NCI-H1092 treated with DMSO at 0.1 percent for 48 hours (cell line): ENCODE measurements at places on chromosomes 2 and 18.
A peak's percentile ranks its signal among the peaks of the same experiment; 100 is the strongest.

DNA sequence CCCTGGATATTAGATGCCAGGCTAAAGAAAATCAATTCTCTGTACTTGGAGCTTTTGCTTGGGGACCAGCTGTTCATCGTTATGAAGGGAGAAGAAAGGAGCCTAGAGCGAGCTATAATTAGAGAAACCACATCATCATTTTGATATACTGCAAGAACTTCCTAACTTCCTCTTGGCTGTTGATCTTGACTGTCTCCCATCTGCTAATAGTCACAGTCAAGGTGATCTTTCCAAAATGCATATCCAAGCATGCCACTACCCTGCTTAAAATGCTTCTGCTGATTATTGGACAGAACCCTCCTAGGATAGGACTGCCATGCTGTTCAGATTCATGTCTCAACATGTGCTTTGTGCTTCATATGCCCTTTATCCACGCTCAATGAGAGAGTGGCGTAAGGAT, 54.8 kb downstream of the RAPGEF4 start:
- DNase-seq = no peak

DNA sequence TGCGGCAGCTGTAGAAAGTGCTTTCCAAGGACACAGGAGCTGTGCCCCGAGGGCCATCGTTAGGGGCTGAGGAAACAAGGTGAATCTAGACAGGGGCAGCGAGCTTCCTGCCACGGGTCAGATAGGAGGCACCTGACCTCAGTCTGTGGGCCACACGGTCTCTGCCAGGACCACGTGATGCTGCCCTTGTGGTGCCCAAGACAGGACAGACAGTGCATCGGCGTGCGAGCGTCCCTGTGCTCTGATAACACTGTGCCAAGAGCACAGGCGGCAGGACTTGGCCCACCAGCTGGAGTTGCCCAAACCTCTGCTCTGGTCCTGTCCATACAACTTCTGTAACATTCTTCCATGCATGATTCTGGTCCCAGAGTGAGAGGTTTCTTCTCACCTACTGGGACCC, 225.4 kb downstream of the TWIST2 start:
- no peak for DNase-seq

- no peak for DNase-seq
These were observed 175.7 kb upstream of the TANK start for GRCh38 chr2:160984426-160985077.

GRCh38 chr2:60215386-60215901, 338.0 kb downstream of the BCL11A start:
- peak; percentile 9 for DNase-seq

DNA sequence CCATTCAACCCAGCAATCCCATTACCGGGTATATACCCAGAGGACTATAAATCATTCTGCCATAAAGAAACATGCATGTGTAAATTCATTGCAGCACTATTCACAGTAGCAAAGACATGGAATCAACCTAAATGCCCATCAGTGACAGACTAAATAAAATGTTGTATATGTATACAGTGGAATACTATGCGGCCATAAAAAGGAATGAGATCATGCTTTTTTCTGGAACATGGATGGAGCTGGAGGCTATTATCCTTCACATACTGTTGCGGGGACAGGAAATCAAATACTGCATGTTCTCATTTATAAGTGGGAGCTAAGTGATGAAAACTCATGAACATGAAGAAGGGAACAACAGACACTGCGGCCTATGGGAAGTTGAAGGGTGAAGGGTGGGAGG, 65.1 kb downstream of the EHBP1 start:
- DNase-seq = no peak

GRCh38 chr2:29040552-29040951, 33.8 kb downstream of the PCARE start:
- no peak for DNase-seq

GRCh38 chr2:224094413-224094812, 55.3 kb upstream of the SERPINE2 start:
- DNase-seq = no peak

DNA sequence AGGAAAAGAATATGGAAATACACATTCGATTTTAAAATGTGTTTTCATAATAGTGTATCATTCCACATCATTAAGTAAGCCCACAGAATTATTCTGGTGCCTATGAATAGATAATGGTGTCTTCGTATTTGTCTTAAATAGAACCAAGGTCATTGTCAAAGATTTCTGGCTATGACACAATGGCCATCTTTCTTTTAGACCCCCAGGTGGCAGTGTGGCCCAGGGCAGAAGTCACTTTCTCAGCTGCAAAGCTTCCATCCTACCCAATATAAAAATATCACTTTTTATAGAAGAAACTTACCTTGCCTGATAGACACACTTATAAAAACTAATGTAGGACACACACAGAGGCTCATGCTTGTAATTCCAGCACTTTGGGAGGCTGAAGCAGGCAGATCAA, 57.5 kb downstream of the ZRANB3 start:
- DNase-seq = no peak

GRCh38 chr2:211877061-211877460, 661.5 kb downstream of the ERBB4 start:
- no peak for DNase-seq

DNA sequence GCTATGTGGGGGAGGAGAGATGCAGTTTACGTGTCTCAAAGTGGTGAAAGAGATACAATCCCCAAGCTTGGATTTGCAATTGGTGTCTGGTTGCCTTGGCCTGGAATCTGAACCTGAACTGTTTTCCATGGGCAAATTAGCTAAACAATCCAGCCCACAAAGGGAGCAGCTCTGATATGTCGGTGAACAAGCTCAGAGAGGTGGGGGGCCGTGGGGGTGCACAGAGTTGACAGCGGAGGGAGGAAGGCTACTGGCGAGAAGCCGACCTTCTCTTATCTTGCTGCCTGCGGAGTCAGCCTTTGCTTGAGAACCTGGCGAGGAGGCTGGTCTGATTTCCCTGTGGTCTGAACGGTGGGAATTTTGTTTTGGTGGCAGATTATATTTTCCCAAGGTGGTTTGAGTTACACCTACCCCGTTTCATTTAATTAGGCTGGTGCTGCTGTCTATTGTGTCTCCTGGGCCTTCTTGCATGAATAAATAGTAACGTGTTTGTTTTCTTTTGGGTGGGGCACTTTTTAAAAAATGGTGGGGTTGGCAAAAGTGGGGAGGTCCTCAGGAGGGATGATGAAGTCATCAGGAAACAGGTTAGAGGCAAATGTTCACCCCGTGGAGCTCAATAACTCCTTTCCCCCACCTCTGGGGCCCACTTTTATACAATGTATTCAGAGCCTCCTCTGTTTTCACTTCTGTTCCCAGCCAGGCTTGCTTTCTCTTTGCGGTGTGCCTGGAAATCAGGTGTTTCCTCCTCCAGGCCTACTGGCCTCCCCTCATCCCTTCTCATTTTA, 80.9 kb upstream of the IGFBP5 start:
- peak; percentile 57 for DNase-seq

GRCh38 chr18:43238429-43238828, 38.9 kb downstream of the SYT4 start:
- no peak for DNase-seq

DNA sequence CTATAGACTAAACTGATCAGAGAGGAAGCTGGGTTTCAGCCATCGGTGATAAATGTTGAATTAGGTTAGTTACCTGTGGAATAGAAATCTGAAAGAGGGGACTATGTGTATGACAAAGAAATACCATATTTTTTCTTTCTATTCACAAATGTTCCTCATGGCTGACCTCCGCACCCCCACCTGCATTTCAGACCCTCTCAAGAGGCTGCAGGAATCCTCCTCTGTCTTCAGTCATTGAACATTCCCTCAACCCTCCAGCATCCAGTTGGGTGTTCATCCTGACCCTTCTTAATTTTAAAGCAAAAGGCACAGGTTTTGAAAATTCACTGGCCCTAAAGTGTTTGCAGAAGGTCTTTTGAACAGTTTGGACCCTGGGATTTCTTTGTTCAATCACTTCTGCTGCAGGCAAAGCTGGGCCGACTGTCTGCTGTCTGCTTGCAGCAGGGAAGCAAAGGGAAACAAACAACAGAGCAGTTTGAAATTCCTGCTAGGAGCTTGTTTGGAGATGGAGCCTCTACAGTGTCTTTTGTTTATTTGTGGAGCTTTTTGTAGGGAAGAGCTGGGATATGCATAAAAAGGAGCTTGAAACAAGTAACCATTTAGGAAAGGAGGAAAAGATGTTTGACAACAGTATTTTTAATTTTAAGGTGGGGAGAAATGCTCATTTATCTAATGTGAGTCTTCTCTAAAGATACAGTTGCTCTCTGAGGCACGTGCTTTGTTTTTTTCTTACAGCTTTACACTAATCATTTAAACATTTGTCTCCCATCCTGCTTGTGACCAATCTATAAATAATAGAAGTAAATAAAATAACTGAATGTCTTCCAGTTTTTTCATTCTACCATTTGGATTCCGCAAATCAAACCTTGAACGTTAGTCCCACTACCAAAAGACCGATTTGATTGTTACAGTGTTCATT, 213.3 kb upstream of the MMADHC start:
- DNase-seq = no peak

DNA sequence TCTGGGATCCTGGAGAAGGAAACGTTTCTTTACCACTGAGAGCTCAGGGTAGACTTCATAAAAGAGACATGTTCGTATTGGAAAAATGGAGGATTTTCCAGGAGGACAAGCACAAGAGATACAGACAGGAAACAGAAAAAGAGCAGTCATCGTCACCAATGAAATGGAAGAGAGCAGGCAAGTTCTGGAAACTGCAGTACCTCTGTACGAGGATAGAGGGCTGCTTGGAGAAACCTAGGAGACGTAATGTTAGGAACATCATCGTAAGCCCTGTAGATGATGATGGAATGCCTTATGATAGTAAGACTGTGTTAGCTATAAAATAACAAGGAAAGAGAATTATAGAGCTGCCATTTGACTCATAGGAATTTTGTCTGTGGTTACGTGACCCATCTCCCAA, 121.1 kb upstream of the KLHL14 start:
- no peak for DNase-seq

DNA sequence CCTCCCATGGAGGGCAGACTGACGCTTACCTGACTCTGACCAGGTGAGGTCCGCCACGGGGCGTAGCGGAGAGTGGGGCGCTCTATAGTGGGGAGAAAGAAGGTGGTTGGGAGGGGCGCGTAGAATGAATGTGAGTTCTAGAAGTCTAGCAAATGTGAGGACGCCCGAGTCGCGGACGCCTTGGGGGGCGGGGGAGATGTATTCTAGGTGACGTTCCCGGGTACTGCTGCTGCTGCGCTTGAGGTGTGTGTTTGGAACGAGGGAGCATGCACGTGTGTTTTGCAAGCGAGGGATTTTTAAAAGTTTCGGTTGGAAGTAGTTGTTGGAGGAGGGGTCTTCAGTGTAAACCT, 758 bp downstream of the RIF1 start:
- peak; percentile 49 for DNase-seq

- DNase-seq = no peak
These were observed 164.6 kb downstream of the VWC2L start for GRCh38 chr2:214575465-214575864.
